EH (cell line): ENCODE measurements at places on chromosomes 16 and 17.

GRCh38 chr17:79049821-79050220 is 24.8 kb upstream of the ENGASE start:
- DNase-seq: no peak

DNA sequence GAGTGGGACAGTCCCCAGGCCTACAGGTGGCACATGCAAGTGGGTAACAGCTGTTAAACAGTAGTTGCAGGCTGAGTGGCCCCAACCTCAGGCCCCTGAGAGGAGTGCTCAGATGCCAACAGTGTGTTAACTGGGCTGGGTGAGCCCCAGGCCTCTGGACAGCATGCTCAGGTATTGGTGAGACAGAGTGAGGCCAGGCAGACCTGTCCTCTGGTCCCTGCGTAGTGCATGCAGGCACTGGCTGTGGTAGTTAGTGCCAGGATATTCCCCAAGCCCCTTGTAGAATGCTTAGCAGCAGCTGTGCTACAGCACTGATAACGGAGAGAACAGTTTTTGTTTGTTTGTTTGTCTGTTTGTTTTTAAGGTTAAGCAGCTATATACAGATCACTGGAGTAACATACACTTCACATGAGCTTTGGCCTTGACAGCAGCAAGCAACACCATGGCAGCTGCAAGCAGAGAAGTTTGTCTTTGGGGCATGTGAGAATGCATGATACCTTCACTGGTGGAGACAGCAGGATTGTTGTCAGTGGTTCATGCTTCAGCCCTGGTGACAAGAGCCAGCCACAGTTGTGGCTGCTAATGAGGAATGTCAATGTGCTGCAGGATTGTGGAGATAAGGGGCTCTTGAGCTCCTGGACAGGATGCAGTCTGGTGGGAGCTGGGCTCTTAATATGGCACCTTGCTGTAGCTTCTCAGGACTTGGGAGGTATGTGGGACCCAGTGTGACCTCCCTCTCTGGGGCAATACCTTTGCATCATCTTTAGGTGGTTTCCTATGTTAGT is 614.4 kb downstream of the CDH11 start:
- no peak for DNase-seq

DNA sequence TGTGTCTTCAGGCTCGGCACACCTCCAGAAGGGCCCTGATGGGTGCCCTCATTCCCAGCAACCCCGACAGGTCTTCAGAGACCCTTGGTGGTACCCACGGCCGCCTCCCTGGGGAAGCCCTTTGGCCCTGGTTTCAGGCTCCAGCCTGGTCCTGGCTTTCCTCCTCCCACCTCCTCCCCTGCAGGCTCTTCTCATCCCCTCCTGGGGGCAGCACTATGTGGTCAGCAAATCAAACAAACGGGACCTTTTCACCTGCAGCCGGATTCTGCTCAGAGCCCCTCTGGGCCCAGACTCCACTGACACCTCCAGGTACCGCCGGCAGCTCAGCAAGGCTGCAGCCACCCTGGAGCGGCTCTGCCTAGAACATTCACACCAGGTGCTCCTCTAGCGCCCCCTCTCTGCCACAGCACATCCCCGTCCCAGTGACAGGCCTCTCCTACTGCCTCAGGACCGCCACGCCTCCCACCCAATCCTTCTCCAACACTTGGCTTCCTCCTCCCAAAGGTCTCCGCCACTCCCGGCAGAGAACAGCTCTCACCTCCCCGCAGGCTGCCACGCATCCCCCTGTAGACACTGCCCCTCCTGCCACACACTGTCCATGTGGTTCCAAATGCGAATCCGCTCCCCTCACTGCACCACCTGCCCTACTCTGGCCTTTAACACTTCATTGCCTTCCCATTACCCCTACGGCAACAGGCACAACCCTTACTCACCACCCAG is 12.0 kb downstream of the CORO7 start:
- DNase-seq: peak; percentile 52

GRCh38 chr17:20087538-20088250 is 78.5 kb downstream of the SPECC1 start:
- no peak for DNase-seq

DNA sequence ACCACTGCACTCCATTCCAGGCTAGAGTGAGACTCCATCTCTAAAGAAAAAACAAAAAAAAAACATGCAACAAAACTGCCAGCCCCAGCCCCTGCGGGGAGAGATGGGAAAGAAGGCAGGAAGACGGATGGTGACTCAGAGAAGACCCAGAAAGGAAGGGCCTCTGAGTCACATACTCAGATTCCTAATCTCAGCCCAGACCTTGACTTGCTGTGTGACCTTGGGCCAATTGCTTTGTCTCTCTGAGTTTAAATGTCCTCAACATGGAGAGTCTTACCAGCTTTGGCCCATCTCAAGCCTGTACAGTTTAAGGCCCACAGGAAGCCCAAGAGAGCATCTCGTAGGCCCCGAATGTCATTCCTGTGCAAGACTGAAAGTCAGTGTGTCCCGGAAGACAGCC is 86.5 kb upstream of the LHX1 start:
- peak; percentile 92 for DNase-seq

GRCh38 chr17:77716289-77716926 is 242.1 kb upstream of the TNRC6C start:
- DNase-seq: no peak

DNA sequence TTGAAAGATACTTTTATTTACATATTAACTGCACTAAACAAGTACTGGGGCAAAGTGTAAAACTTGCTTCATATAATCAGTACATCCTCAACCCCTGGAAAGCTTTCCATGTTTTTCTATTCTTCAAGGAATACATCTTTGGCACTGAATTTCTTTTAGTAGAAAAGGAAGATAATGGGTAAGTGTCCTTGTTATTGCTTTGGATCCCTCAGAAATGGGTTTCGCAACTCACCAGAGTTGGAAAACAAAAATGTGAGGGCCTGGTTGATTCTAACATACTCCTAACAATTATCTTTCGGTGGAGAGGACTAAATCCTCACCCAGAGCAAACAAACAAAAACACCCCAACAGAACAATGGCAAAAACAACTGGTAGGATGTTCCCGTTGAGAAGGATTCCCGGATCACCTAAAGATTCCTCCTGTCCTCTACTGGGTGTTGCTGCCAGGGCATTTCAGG is 120.4 kb downstream of the PARN start:
- peak; percentile 22 for DNase-seq

GRCh38 chr16:26976873-26977272 is 89.9 kb upstream of the C16orf82 start:
- no peak for DNase-seq

- DNase-seq: peak; percentile 29
Measured at GRCh38 chr17:14803826-14804225, 461.3 kb downstream of the PMP22 start.

GRCh38 chr17:43142153-43142552 is 17.0 kb upstream of the BRCA1 start:
- DNase-seq: no peak

DNA sequence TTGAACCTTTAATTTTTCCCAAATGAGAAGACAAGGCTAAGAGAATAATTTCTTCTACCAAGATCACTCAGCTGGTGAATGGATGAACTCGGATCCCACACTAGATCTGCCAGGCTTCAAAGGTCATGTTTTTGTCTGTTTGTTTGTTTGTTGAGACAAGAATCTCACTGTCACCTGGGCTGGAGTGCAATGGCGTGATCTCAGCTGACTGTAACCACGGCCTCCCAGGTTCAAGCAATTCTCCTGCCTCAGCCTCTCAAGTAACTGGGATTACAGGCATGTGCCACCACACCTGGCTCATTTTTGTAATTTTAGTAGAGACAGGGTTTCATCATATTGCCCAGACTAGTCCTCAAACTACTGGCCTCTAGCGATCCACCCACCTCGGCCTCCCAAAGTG is 6.6 kb downstream of the ZNF19 start:
- no peak for DNase-seq

GRCh38 chr17:46108120-46108519 is 85.1 kb downstream of the KANSL1 start:
- no peak for DNase-seq

DNA sequence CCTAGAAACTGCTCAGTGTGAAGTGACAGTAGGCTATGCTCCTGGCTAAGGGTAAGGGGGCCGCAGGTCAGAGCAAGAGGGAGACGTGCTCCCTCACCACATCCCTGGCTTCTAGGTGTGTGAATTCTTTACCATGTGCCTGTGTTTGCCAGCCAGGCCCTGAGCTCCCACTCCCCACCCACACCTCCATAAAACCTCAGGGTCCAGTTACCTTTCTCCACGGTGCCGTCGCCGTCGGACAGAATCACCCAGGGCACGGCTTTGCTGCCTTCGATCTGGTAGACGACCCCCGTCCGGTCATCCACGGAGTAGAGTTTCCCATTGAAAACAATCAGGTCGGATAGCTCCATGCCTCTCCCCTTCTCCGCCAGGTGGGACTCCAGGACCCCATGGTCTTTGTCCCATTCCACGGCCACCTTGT is 12.8 kb downstream of the CANT1 start:
- DNase-seq: no peak

GRCh38 chr17:71111934-71112333 is 942.6 kb downstream of the KCNJ2 start:
- no peak for DNase-seq

DNA sequence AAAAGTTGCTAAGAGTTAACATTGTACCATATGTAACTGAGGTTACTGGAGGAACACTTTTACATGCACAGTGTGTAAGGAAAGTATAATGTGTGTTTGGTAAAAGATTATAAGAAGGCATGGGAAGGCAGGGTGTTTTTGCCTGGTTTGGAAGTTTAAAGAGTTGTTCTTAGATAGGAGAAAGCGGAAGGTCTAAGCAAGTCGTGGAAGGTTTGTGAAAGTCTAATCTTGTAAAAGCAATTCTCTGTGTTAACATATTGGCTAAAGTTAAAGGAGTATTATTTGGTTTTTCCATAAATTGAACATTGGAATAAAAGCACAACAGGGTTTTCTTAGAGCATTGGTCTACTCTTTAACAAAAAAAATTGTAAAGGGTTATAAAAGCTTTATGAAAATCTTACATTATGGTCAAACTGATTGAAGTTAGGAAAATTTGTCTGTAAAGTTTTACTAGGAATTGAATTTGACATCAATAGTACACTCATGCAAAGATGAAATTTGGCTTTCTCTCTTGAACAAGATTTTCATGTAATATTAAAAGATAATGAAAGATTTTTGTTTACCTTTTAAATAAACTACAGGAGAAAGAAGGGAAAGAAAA is 4.7 kb upstream of the CANT1 start:
- DNase-seq: no peak

GRCh38 chr16:47732523-47733111 is 271.5 kb downstream of the PHKB start:
- peak; percentile 96 for DNase-seq

GRCh38 chr17:28906706-28907438 is 4.0 kb upstream of the DHRS13 start:
- no peak for DNase-seq
